Cardiac fibroblast (primary cell): ENCODE measurements at places on chromosomes 5 and 9.

GRCh38 chr5:144416196-144416595 lies 245.5 kb downstream of the KCTD16 start:
- DNase-seq: no peak

GRCh38 chr5:154573011-154573410 lies 95.0 kb upstream of the HAND1 start:
- DNase-seq: no peak

GRCh38 chr9:120383999-120384924 lies 195.7 kb downstream of the CDK5RAP2 start:
- peak; percentile 37 for DNase-seq

GRCh38 chr5:83564069-83564749 lies 92.7 kb downstream of the VCAN start:
- peak; percentile 75 for DNase-seq

DNA sequence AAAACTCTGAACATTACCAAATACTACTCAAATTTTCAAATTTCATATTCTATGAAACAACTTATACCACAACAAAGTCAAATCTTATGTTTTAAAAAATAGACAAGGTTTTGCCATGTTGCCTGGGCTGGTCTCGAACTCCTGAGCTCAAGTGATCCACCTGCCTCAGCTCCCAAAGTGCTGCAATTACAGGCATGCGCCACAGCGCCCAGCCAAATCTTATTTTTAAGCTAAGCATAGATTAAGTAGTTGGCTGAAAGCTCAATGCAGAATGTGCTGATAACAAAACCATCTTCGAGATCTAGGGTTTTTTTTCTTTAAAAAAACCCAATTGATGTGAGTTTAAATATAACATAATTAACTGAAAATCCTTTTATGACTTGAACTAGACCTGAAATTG lies 6.4 kb downstream of the LMBRD2 start:
- no peak for DNase-seq

GRCh38 chr9:134533850-134534588 lies 107.6 kb upstream of the COL5A1 start:
- DNase-seq: peak; percentile 55

GRCh38 chr9:38067859-38068681 lies 957 bp downstream of the SHB start:
- no peak for DNase-seq

DNA sequence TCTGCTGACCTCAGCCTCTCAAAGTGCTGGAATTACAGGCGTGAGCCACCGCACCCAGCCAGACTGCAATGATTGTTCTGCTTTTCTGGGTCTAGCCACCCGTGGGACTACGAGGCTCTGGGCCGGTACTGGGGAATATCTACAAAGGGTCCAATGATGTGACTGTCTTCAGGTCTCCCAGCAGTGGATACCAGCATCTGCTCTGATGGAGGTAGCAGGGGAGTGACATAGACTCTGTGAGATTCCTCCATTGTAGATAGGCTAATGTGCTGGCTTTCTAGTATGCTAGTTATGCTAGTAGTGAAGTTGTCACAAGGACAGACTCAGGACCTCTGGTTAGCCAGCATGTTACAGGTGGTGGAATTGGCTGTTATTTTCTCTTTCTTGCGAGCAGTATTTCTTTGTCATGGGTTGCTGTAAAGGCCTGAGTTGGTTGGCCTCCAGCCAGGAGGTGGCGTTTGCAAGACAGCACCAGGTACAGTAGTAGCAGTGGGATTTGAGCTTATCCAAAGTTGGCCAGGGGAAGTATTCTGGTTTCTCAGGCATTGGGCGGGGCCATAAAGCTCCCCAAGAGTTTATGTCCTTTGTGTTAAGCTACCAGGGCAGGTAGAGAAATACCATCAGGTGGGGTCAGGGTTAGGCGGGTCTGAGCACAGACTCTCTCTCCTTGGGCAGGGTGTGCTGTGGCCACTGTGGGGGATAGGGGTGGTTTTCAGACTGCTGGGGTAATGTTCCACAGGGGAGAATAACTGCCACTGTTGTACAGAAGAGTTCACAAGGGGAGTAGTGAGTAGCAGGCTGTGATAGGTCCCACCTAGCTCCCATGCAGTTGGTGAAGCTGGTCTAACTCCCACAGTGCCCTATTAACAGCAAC lies 105.2 kb downstream of the SGCD start:
- DNase-seq: no peak

DNA sequence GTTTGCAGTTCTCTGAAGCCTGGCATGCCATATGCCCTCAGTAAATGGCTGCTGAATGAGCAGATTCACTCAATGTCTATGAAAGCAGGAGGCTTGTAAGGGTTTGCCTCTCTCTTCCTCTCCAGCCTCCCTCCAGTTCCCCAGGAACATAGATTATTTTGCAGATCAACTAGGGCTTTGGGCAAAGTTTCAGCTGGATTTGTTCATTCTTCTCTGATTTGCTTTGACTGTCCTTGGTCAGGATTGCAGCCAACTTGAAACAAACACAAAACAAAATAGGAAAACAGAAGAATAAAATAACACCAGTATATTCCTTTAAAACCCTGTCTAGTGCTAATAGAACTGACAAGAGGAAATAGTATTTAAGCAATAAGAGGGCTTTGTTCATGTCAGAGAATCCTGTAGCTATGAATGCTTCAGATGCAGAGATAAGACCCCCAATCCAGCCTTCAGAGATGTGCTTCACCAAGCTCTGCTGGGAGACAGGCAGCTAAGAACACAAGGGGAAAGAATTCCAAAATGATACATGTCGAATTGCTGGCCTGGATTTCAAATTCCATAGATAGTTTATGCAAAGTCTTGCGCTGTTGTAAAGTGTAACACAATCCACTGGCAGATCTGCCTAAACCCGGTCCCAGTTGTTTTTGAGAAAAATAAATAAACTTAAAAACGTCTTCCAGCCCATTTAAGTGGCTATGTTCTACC lies 174.3 kb downstream of the PAPPA start:
- DNase-seq: peak; percentile 68

DNA sequence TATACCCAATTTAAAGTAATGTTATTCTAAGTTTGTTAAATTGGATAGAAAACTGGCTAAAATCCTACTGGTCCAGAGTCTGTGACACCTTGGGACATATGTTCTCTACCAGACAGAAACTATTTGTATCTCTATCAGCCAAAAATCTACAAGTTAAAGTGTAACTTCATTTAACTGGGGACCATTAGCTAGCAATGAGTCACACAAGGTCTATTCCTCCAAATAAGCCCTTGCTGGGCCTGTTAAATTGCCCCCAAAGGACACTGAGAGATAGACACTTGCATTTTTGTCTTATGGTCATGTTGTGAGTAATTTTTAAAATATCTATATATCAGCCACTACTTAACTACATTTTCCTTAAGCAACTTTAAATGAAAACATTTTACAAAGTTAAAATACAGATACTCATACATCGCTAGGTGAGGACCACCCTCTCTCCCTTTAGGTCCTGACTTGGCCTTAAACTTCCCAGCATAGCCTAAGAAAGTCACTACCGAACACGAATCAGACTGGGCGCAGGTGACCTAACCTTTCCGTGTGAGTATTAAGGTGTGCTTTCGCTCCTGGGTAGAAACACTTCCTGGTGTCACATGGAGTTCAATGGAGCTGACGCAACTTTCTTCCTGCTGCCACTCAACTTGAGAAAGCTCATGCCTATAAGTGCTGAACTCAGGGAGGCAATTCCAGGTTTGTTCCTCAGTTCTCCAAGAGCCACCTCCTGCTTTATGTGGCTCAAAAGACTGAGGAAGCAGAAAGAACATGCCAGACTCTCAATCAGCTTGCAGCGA lies 249.1 kb downstream of the DIRAS2 start:
- DNase-seq: no peak

- DNase-seq: no peak
These were observed 17.3 kb downstream of the VAV2 start for GRCh38 chr9:133974631-133975341.

DNA sequence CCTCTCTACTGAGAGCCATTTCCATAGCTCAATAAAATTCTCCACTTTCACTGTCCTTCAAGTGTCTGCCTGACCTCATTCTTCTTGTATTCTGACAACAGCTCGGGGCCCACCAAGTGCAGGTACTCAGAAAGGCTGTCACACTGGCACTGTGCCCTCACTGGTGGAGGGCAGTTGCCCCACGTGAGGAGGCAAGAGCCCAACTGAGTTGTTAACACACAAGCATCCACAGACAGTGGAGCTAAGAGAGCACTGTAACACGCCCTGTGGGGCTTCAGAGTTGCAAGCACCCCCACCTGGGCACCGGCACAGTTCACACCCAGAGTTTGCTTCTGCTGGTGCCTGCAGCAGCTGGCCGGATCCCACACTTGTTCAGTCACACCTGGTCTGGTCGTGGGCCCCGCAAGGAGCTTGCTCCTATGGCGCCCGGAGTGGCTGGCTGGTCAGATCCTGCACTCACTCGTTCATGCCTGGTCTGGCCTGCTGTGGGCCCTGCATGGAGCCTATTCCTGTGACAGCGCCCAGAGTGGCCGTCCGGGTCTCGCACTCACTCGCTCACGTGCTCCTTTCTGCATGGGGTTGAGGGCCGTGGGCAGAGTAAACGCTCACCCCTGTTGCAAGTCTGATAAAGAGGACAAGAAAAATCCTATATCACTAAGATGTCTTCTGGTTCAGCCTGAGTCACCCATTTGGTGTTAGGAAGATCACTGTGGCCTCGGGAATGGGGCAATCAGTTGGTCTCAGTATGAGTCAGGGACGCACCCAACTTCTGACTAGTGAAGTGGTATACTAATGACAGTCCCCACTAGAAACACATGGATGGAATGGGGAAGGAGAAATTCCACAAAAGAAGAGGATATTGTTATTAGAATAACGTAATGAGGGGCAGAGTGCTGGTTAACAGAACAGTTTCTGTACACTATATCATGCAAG lies 87.0 kb upstream of the CCNH start:
- no peak for DNase-seq

DNA sequence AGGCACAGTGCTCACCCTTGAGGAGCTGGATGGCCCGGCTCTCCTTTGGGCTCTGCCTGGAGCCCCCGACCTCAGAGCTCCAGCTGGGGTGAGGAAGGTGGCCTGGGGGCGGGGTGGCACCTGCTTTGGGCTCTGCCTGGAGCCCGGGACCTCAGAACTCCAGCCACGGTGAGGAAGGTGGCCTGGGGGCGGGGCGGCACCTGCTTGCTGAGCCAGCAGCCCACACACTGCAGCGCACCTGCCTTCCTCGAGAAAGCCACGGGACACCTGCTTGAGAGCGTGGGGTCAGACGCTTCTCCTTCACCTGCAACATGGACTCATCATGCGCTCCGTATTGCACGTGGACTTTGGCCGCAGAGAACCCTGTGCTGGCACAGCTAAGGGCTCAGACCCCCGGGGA lies 51.8 kb downstream of the IRX2 start:
- DNase-seq: no peak

DNA sequence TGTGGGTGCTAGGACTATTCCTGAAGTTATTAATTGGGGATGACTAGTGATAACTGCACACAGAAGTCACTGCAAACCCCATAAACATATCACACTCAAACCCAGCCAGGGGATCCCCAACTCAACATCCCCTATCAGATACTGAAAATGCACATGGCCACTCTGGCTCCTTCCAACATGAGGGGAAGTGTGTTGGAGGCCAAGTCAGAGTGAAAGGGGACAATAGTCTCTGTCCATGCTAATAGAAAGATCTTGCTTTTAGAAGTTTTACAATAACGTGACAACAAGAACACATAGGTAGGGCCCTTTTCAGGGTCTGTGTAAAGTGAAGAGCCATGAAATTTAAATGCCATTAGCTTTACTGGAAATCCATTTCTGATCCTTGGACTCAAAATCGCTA lies 98.8 kb upstream of the SEMA6A start:
- DNase-seq: no peak

GRCh38 chr5:119063579-119064379 lies 7.1 kb upstream of the DMXL1 start:
- DNase-seq: peak; percentile 70
